ENCODE measurements at places on chromosomes 16 and 17. TPM values are rescaled to one million over a fixed set of nuclear protein-coding genes. Genes with fewer than 3 reads are reported as not detected.

DNA sequence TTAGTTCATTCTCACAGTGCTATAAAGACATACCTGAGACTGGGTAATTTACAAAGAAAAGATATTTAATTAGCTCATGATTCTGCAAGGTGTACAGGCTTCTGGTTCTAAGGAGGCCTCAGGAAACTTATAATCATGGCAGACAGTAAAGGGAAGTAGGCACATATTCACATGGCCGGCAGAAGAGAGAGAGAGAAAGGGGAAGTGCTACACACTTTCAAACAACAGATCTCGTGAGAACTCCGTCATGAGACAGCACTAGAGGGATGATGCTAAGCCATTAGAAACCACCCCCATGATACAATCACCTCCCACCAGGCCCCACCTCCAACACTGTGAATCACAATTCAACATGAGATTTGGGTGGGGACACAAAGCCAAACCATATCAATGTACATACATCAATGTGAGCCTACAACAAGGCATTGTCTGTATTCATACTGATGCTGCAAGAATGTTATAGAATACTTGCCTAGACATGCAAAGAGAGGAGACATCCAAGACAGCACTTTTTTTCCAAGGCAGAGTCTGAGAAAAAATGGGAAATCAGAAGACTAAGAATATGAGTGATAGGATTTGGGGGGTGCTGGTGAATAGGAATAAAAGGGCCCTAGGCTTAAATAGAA, 114.8 kb upstream of the XYLT1 start:
- H3K4me3 ChIP-seq: no peak overlapping the region
- H3K27me3 ChIP-seq: no peaks in the 10 kb centered on the region
- H3K36me3 ChIP-seq: no peaks in the 10 kb centered on the region
- H3K4me1 ChIP-seq: no peaks in the 10 kb centered on the region

Gene MTHFSD
- total RNA-seq: 25.0 TPM

Gene CHD9NB
- 0.79 TPM for total RNA-seq

Gene SCGB1C2
- not detected for total RNA-seq

Gene NTHL1
- total RNA-seq: 28.7 TPM

DNA sequence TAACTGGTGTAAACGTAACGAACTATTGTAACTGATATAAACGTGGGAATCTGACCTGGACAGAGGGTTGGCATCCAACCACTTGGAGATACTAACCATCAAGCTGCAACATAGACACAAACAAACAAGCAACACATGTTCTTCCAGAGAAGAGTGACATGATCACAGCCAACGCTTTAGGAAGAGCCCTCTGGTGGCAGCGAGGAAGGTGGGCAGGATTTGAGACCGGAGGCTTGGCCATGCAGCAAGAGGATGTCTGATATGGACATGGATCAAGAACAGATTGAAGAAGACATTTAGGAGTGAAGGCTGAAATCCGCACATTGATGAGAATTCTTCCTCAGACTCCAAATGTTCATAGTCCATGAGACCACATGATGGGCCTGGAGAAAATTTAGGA, 40.3 kb upstream of the TNRC6A start:
- H3K36me3 ChIP-seq: no peaks in the 10 kb centered on the region
- H3K27ac ChIP-seq: no peak overlapping the region
- H3K27me3 ChIP-seq: no peaks in the 10 kb centered on the region
- no peaks in the 10 kb centered on the region for H3K4me1 ChIP-seq
- no peak for DNase-seq
- no peak overlapping the region for H3K4me3 ChIP-seq

- no peaks in the 10 kb centered on the region for H3K27me3 ChIP-seq
- no peak for DNase-seq
- H3K4me1 ChIP-seq: no peaks in the 10 kb centered on the region
- H3K36me3 ChIP-seq: no peaks in the 10 kb centered on the region
- H3K4me3 ChIP-seq: no peak overlapping the region
These were observed 279.8 kb downstream of the UTP18 start for GRCh38 chr17:51540151-51540550.

All from CD8-positive, alpha-beta memory T cell (primary cell).